Amniotic stem cell (primary cell): ENCODE measurements at places on chromosomes 6 and 20.
A peak's percentile ranks its signal among the peaks of the same experiment; 100 is the strongest.

DNA sequence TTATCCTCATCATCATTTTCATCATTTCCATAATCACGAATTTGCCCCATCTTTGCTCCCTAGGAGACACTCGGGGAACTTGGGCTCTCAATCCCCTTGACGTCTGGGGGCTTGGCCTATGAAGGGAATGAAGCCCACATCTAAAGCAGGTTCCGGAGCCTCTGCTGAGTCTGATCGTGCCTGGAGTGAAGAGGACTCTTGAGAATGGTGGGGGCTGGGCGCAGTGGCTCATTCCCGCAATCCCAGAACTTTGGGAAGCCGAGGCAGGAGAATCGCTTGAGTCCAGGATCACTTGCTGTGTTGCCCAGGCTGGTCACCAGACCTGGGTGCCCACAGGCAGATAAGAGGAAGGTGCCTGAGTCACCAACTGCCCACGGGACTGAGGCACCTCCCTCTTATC is 114.5 kb downstream of the SYCP2 start:
- no peak for DNase-seq

- DNase-seq: no peak
These were observed 785 bp upstream of the THBD start for GRCh38 chr20:23050076-23050838.

- no peak for DNase-seq
These were observed 60.8 kb upstream of the EDN1 start for GRCh38 chr6:12229332-12229731.

- DNase-seq: no peak
These were observed 103.5 kb upstream of the CARMIL1 start for GRCh38 chr6:25175681-25176080.

DNA sequence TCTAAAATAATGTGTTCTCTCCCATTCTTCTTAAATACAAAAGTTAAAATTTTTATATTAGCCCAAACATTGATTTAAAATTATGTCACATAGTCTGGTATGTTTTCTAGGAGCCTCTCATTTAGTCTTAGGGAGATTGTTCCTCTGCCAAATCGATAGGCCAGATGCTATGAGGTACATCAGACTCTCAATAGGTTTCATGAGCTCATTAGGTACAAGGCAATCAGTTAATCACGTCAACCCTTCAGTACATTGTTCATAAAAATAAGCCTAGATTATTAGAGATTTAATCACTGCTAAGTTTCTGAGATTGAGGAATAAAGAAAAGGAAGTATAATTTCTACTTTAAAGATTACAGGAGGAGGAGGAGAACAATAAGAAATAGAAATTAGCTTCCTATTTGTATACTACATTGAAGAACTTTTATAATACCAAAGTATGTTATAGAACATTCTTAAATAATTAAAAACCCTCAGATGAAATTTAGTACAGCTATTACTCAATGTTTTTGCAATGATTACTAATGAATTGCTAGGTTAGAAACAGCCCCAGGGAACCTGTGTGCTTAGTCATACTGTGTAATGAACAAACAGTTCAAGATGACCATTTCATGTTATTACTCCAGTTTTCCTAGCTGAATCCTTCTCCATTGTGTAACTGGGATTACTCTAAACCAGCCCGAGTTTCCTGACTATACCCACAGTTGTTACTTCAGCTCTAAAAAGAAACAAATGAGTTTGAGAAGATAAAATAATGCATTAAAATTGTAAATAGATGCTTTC is 117.0 kb downstream of the BMP5 start:
- DNase-seq: peak; percentile 80

DNA sequence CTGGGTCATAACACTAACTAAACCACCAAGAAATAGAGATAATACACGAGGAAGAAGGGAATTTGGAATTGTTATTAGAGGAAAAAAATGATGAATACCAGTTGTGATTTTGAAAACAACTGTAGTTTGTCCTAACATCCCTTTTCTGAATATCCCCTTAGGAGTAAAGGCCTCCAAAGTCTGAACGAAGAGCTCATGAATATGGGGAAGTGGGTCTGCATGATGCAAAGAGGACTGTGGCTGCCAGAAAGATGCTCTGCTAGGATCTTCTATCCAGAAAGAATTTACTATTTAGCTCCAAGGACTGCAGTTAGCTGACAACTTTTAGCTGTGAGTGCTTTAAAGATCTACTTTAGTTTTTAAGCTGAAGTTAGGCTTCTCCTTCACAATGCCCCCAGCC is 308.8 kb upstream of the HS3ST5 start:
- no peak for DNase-seq

GRCh38 chr6:163146036-163146435 is 268.5 kb upstream of the QKI start:
- no peak for DNase-seq

DNA sequence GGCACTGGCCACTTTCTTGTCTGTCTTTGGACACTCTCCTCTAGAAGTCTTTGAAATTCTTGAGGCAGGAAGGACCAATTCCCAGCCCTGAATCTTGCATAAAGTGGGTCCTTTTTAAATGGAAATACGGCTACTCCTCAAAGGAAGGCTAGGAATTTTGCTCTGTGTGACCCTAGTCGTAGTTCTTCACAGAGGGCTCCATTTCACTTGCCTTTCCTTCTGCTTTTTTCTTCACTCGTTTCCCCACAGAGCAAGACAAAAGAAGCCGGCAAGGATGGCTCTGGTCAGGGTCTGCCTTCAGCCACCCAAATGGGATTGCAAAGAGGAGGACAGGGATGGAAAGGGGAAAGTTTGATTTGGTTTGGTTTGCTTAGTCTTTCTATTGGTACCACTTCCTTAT is 25.8 kb downstream of the HLA-E start:
- no peak for DNase-seq

- DNase-seq: no peak
These were observed 26.0 kb downstream of the MDFI start for GRCh38 chr6:41664271-41664670.

- no peak for DNase-seq
These were observed 4.5 kb upstream of the CITED2 start for GRCh38 chr6:139378882-139379341.

DNA sequence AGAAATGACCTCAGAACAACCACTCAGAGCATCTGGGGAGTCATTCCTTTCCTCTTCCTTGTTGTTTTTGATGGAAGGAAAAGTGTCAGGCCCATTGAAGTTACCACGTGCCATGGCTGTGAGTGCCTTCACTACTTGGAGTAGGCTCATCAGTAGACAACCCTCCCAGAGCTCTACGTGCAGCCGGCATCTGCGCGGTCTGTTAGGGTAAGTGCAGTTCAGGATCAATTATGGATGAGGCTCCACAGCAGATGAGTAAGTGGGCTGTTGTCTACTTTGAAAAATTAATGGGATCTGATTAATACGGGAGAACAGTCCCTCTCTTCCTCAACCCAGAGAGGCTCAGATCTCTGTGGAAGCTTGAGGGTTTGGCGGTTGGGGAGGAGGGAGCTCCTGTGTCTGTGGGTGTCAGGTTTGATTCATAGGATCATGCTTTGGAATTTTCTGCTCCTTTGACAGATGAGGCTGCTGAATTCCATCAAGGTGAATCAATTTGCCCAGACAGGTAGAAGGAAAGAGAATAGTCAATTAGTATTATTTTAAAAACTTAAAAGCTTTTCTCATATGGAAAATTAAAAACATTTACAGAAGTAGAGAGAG is 93.8 kb upstream of the TOX2 start:
- no peak for DNase-seq

DNA sequence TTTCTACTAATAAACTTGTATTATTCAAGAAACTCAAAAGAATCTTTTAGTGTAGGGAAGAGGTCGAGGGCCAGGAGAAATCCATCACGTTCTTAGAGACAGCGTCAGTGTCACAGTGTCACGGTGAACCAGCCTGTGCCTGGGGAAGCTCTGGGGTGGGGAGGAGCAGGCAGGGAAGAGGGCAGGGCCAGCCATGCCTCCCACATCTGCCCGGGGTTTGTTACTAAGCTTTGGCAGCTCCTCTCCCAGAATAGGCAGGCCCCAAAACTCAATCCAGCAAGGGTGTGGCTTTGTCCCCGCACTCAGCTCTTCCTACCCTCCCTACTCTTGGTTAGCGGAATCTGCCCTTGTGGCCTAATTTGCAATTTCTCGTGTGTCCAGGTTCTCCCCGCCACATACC is 72.9 kb downstream of the TCP11 start:
- no peak for DNase-seq

DNA sequence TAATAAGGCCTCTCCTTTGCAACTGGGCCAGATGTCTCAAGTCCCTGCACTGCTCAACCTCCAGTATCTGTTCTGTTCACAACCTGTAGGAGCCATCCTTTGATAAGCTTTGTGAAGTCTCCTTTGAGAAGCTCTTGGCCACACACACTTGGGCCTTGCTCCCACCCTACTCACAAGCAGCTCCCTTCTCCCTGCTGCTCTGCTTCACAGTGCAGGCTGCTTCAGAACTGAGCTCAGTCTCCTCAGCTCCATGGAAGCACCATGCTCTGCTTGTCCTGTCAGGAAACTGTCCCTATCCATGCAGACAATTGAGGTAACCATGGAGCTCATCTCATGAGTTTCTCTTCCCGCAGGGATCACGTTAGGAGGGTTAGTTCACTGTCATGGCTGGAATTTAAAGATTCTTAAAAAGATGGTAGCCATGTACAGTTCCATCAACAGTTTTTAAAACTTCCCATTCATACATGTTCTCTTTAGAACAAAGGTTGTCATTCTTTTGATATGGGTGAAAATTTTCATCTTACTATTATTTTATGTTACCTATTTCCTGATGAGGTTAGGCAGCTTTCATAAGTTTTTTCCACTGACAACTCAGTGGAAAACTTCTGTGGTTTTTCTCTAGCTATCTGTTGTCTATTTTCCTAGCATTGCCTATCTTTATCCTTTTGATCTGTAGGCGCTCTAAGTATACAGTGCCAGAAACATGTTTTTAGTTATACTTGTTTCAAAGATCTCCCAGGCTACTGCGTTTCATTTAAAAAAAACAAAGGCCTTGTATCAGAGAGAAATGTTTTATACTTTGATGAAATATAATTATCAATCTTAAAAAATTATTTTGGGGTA is 62.6 kb downstream of the AK9 start:
- no peak for DNase-seq

- no peak for DNase-seq
These were observed 112.4 kb downstream of the ARMC2 start for GRCh38 chr6:108960601-108961000.

- peak; percentile 13 for DNase-seq
These were observed 121.5 kb upstream of the NEDD9 start for GRCh38 chr6:11353921-11354389.

- no peak for DNase-seq
These were observed 280.4 kb downstream of the FOXC1 start for GRCh38 chr6:1890071-1890470.

DNA sequence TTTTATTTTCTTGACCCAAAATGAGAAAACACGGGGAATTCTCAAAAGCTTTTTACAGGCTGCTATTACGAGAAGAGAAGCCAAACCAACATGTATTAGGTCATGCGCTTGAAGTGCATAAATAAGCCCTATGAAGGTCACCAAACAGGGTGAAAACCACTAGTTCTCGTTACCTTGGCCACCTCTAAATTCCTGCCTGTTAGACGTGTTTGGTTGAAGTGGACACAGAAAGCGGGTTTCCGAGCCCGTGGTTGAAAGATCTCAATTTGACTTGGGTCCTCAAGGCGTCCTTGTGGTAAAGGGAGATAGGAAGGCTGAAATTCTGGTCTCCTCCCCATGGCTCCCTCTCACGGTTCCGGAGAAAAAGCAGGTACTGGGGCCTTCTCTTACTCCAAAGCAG is 6.2 kb downstream of the EYA2 start:
- no peak for DNase-seq

GRCh38 chr6:134962421-134962820 is 12.5 kb upstream of the ALDH8A1 start:
- no peak for DNase-seq

GRCh38 chr20:25546048-25546447 is 39.3 kb downstream of the NINL start:
- no peak for DNase-seq

DNA sequence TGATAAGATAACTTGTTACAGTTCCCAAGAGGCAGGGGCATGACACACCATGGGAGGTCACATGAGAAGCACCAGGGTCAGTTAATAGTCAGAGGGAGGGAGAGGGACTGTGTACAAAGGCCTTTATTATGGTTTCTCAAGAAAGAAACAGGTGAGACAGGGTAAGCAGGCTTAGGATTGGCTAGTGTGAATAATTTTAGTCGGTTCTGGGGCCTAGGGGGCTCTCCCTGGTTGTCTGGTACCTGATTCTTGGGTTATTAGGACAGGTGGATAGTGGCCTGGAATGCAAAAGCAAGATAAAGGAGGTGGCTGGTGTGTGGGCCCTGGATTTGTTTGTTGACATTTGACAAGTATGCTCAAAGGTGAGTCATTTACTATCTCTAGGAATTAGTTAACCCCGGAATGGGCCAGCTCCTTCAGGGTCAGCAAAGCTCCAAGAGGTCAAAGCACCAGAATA is 49.4 kb upstream of the MCUR1 start:
- DNase-seq: no peak

- no peak for DNase-seq
These were observed 125.4 kb downstream of the F13A1 start for GRCh38 chr6:6195080-6195479.

DNA sequence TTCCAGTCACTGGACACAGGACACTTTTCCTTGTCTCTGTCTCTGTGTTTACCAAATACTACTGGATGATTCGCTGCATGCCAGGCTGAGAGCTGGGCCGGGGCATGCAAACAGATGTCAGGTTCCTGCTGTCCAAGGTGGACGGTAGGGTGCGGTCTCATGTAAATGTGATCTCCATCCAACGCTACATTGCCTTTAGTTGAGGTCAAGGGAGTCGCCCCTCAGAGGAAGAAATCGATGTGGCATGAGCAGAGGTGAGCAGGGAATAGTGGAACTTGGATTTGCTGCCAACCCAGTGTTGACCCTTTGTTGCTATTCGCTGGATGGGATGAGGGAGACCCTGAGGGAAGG is 9.8 kb upstream of the TOX2 start:
- no peak for DNase-seq

GRCh38 chr6:3737149-3737830 is 14.2 kb downstream of the PXDC1 start:
- DNase-seq: no peak

DNA sequence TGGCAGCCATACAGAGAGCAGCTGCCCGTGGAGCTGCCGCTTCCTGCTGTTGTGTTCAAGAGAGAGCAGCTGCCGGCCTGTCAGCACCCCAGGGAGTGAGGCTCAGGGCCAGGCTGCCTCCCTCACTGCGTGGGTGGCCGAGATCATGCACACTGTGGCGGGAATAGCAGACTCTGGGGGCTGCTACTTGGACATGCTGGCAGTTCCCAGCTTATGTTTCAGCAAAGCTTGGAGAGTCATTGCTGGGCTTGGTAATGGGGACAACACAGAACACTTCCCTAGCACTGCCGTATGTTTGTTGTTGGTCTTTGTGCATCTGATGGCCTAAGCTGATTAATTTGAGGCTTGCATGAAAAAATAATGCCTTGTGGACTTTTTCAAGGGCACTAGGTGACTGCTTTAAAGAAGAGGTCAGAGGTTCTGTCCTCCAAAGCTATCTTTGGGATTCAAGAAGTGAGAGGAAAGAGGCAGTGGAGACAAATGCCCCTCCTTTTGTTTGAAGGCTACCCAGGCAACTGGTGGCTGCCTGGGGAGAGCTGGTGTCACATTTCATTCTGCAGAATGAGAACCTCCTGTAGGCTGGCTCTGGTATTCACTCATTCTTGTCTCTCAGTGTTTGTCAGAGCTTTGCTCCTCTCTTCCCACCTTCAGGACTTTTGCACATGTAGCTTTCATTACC is 18.8 kb downstream of the MRAP2 start:
- no peak for DNase-seq

- DNase-seq: no peak
These were observed 180.5 kb downstream of the ADAT2 start for GRCh38 chr6:143270026-143270425.
